ENCODE measurements at places on chromosomes 7 and 10. TPM values are rescaled to one million over a fixed set of nuclear protein-coding genes. Genes with fewer than 3 reads are reported as not detected.

Gene SH2B2
- 4.1 TPM for polyA plus RNA-seq

Gene SPDYE6
- polyA plus RNA-seq: 1.3 TPM

DNA sequence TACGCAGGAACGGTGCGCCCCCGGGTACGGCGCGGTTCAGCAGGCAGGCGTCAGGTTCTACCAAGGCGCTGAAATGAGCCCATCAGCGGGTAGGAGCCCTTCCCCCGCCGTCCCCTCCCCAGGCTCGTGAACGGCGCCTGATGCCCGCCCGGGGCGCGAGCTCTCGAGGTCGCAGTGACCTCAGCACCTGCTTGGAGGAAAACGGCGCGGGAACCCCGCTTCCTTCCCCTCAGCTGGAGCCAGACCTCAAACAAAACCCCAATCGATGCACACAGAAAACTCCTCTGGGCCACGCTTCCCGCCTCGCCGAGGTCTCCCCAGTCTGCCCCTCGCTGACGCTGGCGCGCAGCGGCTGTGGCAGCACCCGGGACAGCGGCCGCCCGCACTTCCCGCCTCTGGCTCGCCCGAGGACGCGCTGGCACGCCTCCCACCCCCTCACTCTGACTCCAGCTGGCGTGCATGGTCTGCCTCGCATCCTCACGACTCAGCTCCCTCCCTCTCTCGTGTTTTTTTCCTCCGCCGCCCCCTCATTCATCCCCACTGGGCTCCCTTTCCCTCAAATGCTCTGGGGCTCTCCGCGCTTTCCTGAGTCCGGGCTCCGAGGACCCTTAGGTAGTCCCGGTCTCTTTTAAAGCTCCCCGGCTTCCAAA is 514 bp upstream of the GAD2 start:
- DNase-seq: no peak

- no peak for DNase-seq
Measured at GRCh38 chr7:24290004-24290641, 6.1 kb downstream of the NPY start.

- DNase-seq: peak; percentile 99
Measured at GRCh38 chr7:100874577-100875355, at the start of gene SRRT. SRRT (plus strand) TSS chr7:100875103; CDS start chr7:100875591, 488 bp downstream.

DNA sequence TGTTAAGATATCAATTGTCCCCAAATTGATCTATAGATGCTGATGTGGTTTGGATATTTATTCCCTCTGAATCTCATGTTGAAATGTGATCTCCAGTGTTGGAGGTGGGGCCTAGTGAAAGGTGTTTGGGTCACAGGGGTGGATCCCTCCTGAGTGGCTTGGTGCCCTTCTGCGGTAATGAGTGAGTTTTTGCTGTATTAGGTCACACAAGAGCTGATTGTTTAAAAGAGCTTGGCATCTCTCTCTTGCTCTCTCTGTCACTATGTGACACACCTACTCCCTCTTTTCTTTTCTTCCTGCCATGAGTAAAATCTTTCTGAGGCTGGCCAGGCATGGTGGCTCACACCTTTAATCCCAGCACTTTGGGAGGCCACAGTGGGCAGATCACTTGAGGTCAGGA is 98.2 kb upstream of the KAT6B start:
- DNase-seq: no peak

DNA sequence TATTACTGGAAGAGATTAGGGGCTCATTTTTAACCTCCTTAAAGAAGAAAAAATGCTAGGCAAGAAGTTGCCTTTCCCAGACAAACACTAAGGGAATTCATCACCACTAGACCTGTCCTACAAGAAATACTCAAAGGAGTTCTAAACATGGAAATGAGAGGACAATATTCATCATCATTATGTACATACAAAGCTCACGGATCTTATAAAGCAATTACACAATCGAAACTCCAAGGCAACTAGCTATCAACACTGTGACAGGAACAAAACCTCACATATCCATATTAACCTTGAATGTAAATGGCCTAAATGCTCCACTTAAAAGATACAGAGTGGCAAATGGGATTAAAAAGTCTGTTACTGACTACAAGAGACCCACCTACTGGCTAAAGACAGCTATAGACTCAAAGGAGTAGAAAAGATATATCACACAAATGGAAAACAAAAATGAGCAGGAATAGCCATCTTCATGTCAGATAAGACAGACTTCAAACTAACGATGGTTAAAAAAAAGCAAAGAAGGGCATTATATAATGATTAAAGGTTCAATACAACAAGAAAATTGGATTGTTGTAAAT is 246.6 kb downstream of the ADRA2A start:
- no peak for DNase-seq

- DNase-seq: no peak
Measured at GRCh38 chr10:11272915-11273389, 255.3 kb downstream of the CELF2 start.

GRCh38 chr10:22894714-22895113 is 33.1 kb upstream of the ARMC3 start:
- DNase-seq: no peak

DNA sequence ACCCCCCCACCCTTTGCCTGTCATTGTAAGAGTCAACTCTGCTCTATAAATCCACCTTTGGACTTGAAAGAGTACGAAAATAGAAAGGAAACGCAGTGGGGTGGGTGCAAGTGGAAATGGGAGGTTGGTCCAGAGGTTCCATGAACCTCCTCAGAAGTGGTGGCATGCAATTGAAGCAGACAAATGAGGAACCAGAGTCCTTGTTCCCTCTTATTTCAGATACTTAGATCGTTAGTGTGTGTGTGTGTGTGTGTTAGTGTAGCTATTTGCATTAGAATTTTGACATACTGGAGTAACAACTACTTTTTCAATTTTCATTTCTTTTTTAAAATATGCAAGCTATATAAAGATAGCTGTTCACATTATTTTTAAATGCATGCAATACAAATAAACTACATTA is 18.1 kb upstream of the TFAM start:
- no peak for DNase-seq

DNA sequence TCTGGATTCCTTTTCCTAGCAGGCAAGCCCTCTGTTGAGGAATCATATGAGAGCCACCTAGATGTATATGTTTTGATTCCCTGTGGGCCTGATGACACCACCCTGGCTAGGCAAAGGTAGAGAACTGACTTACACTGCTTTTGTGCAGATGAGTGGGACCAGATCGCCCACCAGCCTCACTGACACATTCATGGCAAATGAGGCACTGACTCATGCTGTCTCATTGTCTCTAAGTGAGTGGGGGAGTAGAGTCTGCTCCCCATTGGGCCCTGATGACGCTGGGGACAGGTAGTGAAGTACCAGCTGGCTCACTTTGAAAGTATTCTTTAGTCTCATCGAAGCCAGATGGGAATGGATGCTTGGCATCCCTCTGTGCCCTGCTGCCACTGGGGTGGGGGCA is 326.3 kb downstream of the ABCA13 start:
- DNase-seq: no peak

GRCh38 chr7:53048638-53049037 is 13.2 kb downstream of the POM121L12 start:
- no peak for DNase-seq

- DNase-seq: no peak
Measured at GRCh38 chr10:133537546-133538545, 10.7 kb downstream of the CYP2E1 start.

DNA sequence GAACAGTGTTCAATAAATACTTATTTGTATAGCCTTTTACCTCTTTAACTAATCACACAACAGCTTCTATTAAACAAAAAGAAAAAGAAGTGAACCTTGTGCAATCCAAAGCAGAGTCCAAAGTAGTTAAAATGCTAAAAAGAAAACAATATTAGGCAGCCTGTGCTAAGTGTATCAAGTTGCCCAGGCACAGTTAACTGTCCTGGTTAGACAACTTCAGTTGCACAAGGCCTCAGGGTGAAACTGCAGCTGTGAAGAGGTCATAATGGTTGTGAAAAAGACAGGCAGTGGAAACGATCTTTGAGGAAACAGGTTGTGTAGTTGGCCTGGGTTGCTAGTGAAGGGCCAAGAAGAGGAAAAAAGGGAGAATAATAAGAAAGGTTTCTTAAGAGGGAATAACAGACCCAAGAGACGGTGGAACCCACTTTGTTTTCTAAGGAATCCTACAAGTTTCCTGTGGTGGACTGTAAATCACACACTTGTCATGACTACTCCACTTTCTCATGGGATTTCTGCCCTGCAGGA is 6.0 kb upstream of the CROT start:
- peak; percentile 19 for DNase-seq

DNA sequence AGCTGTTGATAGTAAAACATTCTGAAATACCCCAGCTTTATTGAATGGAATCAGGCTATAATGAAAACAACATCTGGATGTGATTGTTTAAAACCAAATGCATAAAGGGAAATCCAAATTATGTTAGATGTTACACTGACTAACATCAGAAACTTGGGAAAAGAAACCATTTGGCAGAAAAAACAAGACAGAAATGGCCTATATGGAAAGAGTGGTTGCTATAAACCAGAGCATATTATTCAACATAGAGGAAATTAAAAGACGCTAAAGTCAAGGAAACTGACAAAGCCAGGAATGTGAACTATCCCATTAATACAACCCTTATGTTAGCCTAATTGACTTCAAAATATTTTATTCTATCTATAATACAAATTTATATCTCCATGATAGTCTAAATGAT is 53.0 kb upstream of the CABCOCO1 start:
- DNase-seq: no peak

Measured in right renal cortex interstitium (tissue), 3 donors.